Fibroblast of lung (primary cell): ENCODE measurements at places on chromosomes 1 and 21. TPM values are rescaled to one million over a fixed set of nuclear protein-coding genes. Genes with fewer than 3 reads are reported as not detected.

GRCh38 chr21:46622226-46622625, 13.2 kb upstream of the PRMT2 start:
- DNase-seq = no peak

GRCh38 chr1:206579747-206580437, 32.4 kb downstream of the EIF2D start:
- DNase-seq = peak; percentile 86

DNA sequence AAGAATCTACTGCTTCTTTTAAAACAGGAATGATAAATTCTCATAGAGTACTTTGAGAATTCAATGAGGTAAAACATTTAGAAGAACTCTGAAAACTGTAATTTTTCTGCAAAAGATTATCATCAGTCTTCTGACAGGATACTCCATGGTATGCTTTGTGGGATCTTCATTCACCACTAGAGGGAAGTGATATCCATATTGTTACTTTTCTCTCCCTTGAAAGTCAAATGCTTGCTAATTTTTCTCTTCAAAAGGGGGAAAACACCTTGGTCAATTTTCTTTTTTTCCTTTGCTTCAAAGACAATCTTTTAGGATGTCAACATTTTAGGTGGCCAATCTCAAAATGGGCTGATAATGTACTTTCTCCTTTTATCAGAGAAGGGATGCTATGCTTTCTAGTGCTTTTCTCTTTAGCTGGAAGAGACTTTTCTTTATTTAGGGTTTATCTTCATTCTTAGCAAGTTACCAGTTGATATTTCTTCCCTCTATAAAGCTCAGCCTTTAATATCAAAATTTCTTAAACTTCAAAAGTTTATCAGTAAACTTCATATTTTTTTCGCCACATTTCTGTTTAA, 95.5 kb downstream of the NEGR1 start:
- DNase-seq = peak; percentile 16

DNA sequence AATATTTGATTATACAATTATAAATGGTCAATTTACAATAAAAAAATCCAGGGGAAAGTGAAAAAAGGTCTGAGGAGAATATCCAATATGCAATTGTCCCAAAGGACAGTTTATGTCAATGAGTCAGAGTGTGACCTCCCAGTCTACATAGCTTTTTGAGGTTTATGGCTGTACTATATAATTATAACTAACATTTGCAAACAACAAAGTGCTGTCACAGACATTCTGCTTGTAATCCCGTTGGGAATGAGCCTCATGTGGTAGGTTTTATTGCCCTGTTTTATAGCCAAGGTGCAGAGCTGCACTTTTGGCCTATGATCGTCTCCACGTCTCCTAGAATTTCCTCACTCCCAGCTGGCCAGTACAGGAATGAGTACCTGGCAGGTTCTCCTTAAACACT, 103.8 kb downstream of the ADSS2 start:
- peak; percentile 24 for DNase-seq

GRCh38 chr21:43917515-43918384, 52.7 kb downstream of the AGPAT3 start:
- no peak for DNase-seq

DNA sequence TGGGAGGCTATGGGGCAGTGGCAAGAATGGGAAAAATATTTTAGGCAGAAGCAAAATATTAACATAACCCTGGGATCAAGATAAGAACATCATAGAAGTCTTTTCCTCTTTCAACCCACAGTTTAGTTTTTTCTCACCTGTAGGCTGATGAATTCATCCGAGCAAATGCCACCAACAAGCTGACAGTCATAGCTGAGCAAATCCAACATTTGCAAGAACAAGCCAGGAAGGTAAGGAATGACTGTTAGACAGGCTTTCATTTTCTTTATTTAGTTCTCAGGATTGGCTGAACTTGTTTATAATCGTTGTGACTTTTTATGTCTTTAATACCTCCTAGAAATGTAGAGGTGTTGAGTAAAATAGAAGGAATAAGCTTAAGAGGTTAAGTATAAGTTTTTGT, 6.4 kb downstream of the C1orf50 start:
- DNase-seq = no peak

Gene TPTE
- not detected in 2 replicates for polyA plus RNA-seq

Gene TEX50
- polyA plus RNA-seq = not detected in 2 replicates
